Gastrocnemius medialis (tissue), 4 donors: ENCODE measurements at places on chromosomes 2 and 18. TPM values are rescaled to one million over a fixed set of nuclear protein-coding genes. Genes with fewer than 3 reads are reported as not detected.

The RTP5 gene
- total RNA-seq, result not detected

The SERPINB4 gene
- not detected for total RNA-seq

GRCh38 chr2:230658877-230659652 lies 53.6 kb upstream of the CAB39 start:
- DNase-seq, result no peak

- DNase-seq, result no peak
Observed at GRCh38 chr2:8197101-8197500, 484.8 kb upstream of the ID2 start.

The LOXHD1 gene
- total RNA-seq, result 0.41 TPM

- DNase-seq, result no peak
Observed at GRCh38 chr2:240426845-240427721, 8.4 kb upstream of the GPC1 start.

The IL36A gene
- not detected for total RNA-seq

- no peak for DNase-seq
Observed at GRCh38 chr2:195493416-195493815, 163.6 kb upstream of the SLC39A10 start.

The CDH7 gene
- total RNA-seq, result not detected

- DNase-seq, result no peak
Observed at GRCh38 chr18:2855560-2856350, 8.9 kb downstream of the EMILIN2 start.

GRCh38 chr18:48534364-48534763 lies 4.5 kb upstream of the CTIF start:
- DNase-seq, result no peak

The ACVR1C gene
- 1.2 TPM for total RNA-seq

The CD8B2 gene
- total RNA-seq, result not detected

The RAB27B gene
- total RNA-seq, result not detected

GRCh38 chr2:196293751-196294515 lies 122.6 kb upstream of the STK17B start:
- DNase-seq, result no peak
